ENCODE measurements at places on chromosomes 2 and 18.

- no peak for DNase-seq
Measured at GRCh38 chr2:43328133-43328532, 101.7 kb upstream of the ZFP36L2 start.

DNA sequence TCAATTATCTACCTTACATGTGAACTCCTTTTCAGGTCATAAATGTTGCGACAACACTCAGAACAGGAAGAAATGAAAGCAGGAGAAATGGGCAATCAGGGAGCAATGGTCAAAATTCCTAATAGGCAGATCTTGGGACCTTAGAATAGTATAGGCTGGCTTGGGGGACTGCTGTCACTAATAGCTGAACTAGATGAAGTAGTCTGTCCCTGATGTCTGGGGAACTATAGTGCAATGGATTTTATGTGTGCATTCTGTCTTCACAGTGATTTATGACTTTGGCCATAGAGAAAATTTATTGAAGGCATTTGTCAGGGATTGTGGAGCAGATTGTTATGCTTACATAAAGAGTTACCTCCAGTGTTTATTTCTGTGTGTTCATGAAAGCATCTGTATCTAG, 6.1 kb upstream of the DPP10 start:
- DNase-seq, result no peak

DNA sequence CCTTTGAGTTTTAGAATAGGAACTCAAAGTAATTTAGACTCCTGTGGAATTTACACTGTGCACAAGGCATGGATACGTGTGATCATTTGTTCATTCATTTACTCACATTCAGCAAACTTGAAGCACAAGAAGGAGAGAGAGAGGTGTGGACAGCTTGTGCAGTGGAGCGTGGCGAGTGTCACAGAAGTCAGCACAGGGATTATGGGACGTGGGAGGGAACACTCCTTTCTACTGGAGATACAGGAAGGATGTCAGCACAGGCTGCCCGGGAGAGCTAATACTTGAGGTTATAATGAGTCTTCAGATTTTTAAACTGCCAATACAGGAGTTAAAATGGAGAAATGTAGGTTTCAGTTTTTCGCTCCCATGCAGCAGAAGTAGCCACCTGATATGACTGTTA, 7.0 kb downstream of the FAM228A start:
- DNase-seq, result no peak

DNA sequence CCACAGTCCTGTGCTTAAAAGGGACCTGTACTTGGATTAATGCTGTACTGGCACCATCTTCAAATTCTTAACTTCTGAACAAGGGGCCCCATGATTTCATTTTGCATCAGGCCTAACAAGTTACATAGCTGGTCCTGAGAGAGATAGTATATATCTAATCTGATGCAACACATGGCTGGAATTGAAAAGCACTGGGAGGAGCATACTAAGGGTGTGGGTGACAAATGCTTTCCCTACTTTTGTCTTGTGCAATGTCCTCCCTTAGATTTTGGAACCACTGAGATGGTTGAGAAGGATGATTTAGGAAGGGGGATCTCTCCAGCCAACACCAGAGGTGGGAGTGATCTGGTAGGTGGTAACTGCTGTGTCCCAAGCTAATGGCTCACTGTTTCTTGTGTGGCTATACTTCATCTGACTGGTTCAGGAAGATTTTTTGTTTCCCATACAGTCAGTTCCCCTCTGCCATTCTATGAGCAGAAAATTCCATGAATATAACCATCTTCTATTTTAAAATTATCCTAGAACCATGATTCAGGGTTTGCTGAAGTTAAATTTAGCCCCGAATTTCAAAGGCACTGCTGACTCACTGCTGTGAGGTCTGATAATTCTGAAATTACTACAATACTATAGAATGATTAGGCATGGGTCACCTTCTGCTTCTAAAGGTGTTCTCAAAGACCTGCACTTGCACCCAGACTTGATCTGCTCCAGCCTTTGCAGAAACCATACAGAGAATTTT, 108.3 kb upstream of the NCKAP5 start:
- no peak for DNase-seq

- no peak for DNase-seq
Measured at GRCh38 chr18:75527848-75528685, 100.6 kb upstream of the SMIM21 start.

DNA sequence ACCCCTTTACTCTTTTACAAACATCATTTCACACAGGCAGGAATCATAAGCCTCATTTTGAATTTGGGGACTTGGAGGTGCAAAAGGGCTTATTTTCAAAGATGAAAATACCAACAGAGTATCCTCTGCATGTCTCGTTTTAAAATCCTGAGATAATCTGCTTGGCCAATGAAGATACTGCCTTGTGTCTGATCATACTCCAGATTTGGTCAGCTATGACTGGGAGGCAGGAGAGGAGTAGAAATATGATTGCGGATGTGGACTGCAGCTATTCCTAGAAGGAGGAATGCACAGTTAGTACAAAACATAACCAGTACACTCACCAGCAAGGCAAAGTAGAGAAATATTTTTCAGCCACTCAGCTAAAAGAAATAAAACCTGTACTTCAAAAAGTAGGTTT, 342.3 kb downstream of the RPRM start:
- no peak for DNase-seq

DNA sequence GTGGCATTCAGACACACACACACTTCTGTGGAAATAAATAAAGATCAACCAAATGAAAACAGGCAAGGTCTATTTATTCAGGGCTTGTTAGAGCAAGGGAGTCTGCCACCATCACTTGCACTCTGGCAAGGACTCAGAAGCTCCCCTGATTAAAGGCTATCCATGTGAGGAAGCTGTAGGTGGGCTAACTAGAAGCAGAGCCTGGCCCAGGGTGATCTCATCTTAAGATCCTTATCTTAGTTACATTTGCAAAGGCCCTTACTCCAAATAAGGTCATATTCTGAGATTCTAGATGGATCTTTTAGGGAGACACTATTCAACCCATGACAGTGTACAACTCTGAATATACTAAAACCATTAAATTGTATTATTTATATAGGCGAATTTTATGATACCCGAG, 190.0 kb upstream of the SRD5A2 start:
- DNase-seq, result no peak

GRCh38 chr2:1609485-1610095, 134.7 kb downstream of the PXDN start:
- DNase-seq, result no peak

GRCh38 chr2:38622210-38622609, 19.5 kb upstream of the HNRNPLL start:
- DNase-seq, result no peak

DNA sequence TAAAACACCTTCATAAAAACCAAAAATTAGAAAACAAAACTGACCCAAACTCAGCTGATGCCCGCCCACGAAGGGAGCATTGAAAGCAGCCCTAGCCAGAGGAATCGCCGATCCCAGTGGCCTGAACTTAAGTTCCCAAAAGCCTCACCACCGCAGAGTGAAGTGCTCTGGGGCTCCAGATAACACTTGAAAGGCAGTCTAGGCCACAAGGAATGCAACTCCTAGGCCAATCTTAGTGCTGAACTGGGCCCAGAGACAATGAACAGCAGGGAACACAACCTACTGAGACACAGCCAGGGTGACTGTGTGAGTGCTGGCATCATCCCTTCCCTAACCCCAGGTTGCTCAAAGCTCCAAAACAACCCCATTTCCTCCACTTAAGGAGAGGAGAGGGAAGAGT, 59.6 kb upstream of the CHN1 start:
- DNase-seq, result no peak

DNA sequence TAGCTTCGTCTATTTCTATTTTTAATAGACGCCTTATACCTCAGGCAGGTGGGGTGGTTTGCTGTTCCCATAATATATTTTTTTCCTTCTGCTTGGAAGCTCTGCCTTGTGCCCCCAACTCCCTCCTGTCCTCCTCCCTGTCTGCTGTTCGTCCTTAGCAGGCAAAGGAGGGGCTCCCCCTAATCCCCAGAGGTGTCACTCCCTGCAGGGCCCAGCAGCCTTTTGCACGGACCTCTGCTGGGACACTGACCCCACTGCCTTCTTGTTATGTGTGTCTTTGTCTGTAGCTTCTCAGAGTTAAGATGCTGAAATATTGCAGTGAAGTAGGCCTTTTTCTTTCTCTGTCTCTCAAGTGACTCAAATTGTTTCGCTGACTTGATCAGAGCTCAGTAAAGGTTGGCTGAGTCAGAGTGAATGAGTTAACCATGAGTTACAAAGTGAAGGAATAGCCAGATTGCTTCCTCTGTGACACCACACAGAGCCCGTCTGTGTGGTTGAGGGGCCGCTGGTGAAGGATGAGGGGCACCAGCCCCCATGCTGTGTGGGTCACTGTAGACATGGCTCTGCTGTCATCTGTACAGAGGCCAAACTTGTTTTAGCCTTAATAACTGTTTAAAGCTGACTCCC, 47.7 kb downstream of the PRKCE start:
- DNase-seq, result peak; percentile 20

DNA sequence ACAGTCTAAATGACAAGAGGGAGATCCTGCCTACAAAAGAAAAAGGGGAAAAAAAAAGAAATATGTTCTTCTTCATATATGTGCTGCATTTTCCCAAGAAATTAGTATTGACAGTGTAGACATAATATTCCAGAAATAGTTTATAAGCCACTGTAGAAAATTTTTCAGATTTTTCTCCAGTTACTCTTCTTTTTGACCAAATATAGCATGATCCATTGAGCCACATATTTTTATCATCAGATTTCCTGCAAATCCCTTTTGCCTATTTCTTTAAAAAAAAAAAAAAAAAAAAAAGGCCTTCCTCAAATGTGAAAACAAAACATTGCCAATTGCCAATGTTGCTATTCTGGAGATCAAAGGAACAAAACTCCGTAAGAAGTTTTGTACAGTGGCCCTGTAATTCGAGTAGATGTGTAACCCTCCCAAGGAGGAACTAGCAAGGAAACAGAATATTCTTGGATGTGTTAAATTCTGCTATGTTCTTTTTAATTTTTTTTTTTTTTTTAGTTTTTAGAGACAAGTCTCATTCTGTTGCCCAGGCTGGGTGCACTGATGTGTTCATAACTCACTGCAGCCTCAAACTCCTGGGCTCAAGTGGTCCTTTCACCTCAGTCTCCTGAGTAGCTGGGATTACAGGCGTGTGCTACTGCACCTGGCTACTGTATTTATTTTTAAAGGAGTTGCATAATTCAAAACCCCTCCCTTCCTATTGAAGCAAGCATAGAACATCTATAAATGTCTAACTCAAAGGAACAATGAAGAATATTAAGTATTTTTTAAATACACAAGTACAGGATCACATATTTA, 12.5 kb upstream of the CABYR start:
- DNase-seq, result no peak

- no peak for DNase-seq
Measured at GRCh38 chr18:43192408-43192807, 76.9 kb upstream of the RIT2 start.

DNA sequence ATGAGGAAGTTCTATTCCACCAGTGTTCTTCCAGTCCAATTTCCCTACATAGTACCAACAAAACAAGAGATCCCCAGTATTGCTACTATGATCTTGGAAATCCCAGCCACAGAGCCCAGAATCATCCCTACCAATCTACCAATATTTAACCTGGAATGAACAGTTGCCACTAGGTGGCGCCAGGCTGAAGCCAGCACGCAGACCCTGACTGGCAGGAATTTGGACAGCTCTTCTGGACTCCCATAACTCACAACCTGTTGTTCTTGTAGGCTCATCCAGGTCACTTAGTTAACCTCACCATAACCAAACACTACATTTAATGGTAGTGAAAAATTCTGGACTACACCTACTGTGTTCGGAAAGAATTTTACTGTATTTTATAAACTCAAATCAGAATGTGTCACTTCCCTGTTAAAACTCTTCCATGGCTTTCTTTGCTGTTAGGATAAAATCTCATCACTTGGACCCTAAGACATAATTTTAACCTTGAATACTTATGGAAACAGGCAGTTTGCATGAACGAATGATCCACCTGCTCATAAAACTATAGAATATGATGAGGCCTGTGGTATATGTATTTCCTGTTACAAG, 59.8 kb upstream of the SLC38A11 start:
- peak; percentile 27 for DNase-seq

DNA sequence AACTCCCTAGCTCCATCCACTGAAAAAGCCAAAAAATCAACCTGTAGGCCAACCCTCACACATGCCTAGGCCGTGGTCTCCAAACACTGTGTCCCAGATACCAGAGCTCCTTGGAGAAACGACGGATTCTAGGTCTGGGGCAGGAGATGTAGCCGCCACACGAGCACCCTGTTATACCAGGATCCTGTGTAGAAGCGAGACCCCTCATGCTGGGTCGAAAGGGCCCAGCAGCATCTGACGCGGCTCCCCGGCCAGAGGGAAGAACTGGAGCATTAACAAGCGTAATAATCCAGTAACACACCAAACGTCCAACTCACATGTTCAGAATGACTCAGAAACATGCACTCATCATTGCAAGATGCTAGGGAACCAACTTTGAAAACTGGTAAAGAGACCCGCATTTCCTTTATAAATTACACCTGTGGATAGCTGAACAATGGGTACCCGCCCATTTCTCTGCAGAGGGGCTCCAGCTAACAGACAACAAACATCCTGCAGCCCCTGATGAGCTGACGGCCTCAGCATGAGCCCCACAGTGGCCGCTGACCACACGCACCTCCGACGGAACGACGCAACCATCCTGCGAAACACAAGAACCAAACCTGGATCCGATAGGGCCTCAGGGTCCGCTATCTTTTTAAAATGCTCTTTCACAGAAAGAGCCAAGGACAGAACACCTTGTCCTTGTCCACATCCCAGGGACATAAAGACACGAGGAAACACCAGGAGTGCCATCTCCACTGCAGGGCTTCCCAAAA, 14.2 kb downstream of the SLC66A2 start:
- no peak for DNase-seq

DNA sequence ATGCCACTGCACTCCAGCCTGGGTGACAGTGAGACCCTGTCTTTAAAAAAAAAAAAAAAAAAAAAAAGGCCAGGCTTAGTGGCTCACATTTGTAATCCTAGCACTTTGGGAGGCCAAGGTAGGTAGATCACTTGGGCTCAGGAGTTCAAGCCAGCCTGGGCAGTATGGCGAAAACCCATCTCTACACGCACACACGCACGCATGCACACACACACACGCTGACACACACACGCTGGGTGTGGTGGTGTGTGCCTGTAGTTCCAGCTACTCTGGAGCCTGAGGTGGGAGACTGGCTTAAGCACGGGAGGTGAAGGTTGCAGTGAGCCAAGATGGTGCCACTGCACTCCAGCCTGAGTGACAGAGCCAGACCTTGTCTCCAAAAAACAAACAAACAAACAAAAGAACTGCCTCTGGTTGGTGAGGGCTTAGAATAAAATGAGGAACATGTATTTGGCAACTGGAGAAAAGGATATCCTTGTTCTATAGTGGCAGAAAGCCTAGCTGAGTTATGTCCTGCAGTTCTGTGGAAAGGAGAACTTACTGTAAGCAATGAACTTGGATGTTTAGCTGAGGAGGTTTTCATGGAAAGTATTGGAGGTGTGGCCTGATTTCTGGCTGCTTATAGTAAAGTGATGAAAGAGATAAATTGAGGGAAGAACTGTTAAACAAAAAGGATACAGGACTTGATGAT, 34.0 kb downstream of the HAT1 start:
- no peak for DNase-seq

DNA sequence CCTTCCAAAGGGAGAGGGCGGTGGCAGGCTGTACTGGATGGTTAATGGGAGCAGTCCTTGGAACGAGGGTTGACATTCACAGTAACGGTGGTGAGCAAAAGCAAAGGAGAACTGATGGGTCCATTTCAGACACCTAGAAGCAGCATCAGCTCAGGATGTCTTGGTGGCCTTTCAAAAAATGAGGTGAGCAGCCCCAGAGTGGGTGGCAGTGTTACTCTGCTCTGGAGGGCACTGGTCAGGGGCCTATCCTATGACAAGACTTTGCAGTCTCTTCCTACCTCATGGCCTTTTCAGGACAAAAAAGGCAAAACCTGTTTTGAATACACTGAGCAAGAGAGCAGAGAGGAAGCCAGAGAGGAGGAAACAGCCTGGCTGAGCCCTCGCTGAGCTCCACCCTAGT, 23.5 kb downstream of the CAPN14 start:
- no peak for DNase-seq

All from stimulated activated CD8-positive, alpha-beta memory T cell treated with anti-CD3 and anti-CD28 coated beads, Interleukin-15, amount 100 ng/mL, for 48 hours (primary cell).